ENCODE measurements at places on chromosomes 11 and 22.
A peak's percentile ranks its signal among the peaks of the same experiment; 100 is the strongest.

DNA sequence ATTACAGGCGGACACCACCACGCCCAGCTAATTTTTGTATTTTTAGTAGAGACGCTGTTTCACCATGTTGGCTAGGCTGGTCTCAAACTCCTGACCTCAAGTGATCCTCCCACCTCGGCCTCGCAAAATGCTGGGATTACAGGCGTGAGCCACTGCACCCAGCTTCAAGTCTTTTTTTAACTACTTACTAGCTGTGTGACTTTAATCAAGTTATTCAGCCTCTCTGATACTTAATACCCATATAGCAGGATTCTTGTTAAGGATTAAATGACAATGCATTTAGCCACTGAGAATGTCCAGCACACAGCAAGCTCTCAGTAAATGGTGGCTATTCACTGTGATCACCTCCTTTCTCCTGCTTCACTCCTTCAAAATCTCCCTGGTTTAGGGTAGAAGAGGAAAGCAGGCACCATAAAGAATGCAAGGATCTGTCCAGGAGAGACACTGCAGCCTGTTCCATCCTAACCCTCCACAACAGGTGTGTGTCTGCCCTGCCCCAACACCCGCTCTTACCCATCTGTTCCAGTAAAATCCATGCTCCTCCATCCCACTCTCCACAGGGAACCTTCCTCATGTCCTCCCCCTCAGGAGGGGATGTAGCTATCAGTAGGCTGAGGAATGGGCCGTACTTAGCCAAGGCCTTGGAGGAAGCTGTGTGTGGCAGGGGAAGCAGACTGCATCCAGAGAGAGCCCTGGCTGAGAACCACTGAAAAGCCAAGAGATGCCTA, 69.3 kb downstream of the MICAL3 start:
- peak; percentile 58 for DNase-seq

- no peak for DNase-seq
Measured at GRCh38 chr11:8477680-8478079, 116.3 kb downstream of the STK33 start.

DNA sequence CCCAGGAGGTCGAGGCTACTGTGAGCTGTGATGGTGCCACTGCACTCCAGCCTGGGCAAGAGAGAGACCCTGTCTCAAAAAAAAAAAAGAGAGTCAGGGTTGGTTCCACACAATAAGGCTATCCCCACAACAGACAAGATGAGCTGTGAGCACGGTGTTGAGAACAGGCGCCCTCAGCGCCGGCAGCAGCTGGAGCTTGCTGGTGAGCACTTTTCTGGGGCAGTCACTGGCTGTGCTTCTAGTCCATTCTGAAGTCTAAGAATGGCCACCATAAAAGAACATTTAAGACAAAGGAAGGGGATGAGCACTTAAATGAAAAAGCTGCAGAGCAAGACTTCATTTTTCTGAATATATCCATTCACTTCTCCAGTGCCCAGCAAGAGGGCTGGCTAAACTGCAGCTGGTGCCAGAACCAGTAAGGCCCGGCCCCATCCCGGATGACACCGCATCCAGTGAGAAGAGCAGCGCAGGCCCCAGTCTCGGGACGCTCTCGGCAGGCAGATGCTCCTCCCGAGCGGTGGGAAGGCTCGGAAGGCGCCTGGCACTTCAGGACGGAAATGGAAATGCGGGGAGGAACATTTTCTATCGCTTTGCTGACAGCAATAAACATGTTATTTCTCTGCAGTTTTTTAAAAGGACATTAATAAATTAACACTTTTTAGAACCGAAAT, 12.2 kb downstream of the TUBGCP6 start:
- DNase-seq, result no peak

GRCh38 chr11:127098684-127099083, 98.1 kb upstream of the KIRREL3 start:
- no peak for DNase-seq

- no peak for DNase-seq
Measured at GRCh38 chr22:36764060-36764459, 11.9 kb downstream of the IFT27 start.

GRCh38 chr22:43109921-43110443, 568 bp upstream of the BIK start:
- DNase-seq, result no peak

- no peak for DNase-seq
Measured at GRCh38 chr22:35631597-35631996, 14.5 kb upstream of the MB start.

- no peak for DNase-seq
Measured at GRCh38 chr22:22086501-22087158, 104.0 kb upstream of the TOP3B start.

- peak; percentile 44 for DNase-seq
Measured at GRCh38 chr11:100712583-100712982, 25.5 kb downstream of the ARHGAP42 start.

- peak; percentile 58 for DNase-seq
Measured at GRCh38 chr11:10455637-10456487, 798 bp downstream of the AMPD3 start.

Measured in NCI-H2171 treated with DMSO at 0.1 percent for 48 hours (cell line).